Omental fat pad (tissue), 4 donors: ENCODE measurements at places on chromosomes 16 and 17.

DNA sequence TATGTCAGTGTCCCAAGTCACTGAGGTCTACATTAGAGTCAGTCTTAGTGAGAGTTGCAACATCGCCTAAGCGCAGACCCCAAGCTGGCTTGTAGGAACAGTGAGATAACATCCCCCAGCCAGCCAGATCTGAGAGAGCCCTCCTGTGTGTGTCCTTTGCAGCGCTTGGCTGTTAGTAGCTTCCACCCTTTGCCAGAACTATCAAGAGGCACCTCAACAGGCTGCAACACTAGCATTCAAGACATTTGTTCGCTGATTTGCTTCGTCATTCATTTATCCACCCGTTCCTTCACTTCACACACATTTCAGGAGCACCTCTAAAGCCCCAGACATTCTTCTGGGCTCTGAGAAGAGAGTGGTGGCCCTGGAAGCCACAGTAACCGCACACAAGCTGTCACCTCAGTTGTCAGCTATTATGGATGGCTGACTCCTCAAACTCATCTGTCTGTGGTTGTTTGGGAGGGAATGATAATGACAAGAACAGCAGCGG lies 289.6 kb downstream of the WWOX start:
- DNase-seq = no peak

DNA sequence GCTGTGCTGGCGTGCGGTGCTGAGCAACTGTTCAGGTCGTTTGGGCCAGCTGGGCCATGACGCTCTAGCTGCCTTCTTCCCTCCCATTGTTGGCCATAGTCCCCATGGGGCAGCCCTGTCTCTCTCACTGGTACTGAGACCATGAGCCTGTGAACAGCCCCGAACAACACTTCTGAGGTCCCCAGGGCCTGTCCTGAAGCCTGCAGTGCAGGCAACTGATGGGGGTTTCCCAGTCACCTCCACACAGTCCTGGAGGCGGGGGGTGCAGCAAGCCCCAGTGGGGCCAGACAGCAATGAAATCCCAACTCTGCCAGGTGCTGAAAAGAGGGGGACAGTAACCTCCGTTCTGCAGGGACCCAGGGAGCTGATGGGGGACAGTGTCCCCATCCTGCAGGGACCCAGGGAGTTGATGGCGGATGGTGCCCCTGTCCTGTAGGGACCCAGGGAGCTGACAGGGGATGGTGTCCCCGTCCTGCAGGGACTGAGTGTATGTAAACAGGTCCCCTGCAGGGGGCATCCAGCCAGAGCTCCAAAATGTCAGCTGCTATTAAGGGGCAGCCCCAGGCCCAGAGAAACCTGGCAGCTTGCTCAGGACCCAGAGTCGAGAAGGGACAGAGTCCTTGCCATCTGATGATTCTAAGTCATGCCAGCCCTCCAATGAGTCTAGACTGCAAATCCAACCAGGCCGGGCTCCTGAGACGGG lies 30.4 kb downstream of the ENGASE start:
- no peak for DNase-seq

DNA sequence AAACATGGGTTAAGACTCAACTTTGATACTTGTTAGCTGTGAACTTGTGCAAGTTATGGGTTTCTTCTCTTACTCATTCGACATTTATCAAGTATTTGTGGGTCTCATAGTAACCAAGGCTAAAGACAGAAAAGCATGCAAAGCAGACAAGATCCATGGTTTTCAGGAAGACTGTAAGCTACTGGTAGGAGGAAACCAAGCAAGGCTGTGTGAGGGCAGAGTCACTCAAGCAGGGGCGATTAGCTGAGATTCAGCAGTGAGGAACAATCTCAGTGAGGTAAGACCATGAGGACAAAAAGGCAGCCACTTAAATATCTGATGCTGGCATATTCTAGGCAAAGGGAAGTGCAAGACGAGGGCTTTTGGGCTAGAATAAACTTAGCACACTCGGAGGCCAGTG lies 29.5 kb downstream of the MBTD1 start:
- no peak for DNase-seq

GRCh38 chr16:20897253-20897897 lies 2.8 kb downstream of the DCUN1D3 start:
- no peak for DNase-seq
